GM12892 (cell line): ENCODE measurements at places on chromosomes 1 and 21.

DNA sequence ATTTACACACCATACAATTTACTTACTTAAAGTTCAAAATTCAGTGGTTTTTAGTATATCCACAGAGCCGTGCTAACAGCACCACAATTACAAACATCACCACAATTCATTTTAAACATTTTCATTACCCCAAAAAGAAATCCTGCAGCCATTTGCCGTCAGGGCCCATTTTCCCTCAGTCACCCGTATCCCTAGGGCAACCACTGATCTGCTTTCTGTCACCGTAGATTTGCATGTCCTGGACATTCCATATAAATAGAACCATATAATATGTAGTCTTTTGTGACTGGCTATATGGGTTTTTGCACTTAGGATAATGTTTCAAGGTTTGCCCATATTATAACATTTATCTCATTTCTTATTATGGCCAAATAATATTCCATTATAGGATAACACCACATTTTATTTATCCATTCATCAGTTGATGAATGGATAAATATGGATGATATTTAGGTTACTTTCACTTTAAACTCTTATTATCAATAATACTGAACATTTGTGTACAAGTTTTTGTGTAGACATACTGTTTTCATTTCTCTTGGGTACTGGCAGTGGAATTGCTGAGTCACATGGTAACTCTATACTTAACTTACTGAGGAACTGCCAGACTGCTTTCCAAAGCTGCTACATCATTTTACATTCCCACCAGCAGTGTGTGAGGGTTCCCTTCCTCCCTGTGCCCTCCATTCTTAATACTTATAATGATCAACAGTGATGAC lies 68.9 kb downstream of the ST3GAL3 start:
- DNase-seq: no peak

- no peak for DNase-seq
These were observed 16.1 kb downstream of the SMYD2 start for GRCh38 chr1:214296860-214297745.

GRCh38 chr1:174391716-174392115 lies 56.0 kb upstream of the GPR52 start:
- no peak for DNase-seq

DNA sequence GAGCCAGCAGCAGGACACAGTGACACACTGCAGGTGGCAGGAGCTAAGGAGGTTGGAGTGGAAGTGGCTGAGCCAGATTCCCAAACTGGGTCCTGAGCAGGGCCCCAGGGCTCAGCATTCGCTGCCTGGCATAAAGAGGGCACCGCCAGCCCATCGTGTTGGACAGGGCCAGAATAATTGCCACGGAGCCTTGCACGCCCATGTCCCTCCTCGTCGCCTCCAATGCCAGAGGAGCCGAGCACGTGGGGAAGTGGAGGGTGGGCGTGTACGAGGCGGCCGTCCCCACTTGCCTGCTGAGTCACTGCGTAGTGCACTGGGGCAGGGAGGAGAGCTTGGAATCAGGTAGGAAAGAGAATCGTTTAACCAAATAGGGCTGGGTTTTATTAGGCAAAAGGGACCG lies 26.1 kb upstream of the LRRC47 start:
- no peak for DNase-seq

DNA sequence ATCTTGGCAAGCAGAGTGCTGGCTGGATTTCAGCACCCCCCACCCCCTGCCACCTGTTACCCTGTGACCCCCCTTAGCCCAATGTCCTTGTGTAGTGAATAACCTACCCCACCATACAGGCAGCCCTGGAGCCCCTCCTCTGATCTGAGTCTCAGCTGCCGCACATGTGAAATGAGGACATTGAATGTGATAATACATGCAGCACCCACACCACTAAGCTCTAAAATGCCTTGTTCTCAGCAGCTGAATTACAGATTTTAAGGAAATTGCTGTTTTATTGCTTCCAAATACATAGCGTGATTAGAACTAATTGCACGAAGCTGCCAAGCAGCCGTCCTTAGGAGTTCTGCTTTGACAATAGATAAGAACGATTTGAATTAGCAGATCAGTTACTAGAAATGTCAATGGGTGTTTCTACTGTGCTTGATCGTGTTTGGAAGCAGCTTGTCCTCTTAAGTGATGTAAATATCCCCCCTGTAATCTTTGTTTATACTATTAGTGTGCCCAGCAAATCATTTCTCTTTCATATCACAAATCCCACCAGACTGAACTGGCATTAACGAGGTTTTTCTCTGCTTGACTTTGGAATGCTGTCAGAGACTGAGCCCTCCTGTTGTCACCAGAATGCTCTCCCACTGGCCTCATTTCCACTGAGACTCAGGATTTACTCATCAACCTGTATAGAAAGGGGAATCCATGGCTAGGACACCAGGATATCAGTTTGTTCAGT lies 4.9 kb downstream of the SLAMF8 start:
- DNase-seq: no peak

DNA sequence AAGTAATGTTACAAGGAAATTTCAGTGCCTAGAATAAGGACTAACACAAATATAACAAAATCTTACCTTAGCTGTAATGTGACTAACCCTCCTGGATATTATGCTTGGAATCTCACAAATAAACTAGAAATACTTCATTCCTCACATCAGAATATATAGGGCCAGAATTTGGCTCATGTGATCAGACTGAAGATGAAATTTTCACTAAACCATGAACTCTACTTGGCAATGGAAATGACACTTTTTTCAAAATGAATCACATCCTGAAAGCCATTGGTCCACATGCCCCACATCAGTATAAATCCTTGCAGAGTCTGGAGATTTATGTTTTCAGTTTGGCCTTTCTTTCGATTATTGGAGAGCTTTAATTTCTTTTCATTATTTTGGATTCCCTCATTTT lies 227.8 kb downstream of the NRIP1 start:
- no peak for DNase-seq

- DNase-seq: no peak
These were observed 386.6 kb downstream of the MATN1 start for GRCh38 chr1:30336550-30337323.

DNA sequence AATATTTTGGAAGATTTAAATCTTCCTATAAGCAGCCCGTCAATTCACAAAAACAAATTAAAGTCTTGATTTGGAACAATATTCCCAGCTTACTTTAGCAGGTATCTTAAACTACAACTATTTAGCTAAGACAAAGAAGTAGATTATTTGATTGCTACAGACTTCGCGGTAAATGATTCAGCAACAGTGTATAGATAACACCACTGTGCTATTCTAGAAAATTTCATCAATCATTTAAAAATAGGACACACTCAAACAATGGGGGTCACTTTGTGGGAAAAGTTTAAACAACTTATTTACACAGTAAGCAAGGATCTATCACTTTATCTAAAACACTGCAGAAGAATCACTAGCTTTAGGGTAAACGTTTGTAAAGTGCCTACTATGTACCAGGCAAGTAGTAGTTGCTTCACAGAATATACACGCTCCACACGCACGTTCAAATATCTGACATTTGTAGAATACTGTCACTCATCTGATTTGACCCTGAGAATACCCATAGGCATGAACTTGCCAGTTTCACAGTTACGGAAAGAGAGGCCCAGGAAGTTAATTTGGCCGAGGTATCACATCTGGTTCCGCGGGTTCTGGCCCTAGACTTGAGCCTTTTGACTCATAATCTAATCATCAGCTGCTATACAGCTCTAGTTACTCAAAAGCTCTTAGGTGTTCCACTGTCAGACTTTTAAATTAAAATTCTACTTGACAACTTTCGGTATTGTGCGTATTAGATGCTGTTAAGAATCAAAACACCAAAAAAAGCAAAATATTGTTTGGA lies 876 bp downstream of the DENND2C start:
- no peak for DNase-seq

GRCh38 chr21:44390886-44391285 lies 37.5 kb downstream of the TRPM2 start:
- no peak for DNase-seq

DNA sequence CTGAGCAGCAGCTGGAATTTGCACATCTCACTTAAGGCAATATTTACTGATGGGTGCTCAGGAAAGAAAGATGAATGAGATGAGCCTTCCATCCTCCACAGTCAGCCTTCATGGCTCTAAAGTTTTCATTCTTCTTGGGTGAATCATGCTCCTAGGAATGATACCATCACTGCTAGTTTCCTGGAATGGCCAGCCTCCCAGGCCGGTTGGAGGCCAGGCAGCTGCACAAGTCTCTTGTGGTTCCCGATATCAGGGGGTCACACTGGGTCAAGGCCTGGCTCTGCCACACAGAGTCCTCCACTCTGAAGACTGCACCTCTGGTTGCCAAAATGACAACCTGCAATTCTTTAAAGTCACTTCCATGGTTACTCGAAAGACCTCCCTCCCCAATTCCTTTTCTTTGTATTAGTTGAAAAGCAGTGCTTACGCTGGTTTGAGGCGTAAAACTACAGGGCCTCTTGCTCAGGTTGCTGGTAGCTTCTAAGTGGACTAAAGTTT lies 46.2 kb upstream of the PALMD start:
- DNase-seq: no peak

DNA sequence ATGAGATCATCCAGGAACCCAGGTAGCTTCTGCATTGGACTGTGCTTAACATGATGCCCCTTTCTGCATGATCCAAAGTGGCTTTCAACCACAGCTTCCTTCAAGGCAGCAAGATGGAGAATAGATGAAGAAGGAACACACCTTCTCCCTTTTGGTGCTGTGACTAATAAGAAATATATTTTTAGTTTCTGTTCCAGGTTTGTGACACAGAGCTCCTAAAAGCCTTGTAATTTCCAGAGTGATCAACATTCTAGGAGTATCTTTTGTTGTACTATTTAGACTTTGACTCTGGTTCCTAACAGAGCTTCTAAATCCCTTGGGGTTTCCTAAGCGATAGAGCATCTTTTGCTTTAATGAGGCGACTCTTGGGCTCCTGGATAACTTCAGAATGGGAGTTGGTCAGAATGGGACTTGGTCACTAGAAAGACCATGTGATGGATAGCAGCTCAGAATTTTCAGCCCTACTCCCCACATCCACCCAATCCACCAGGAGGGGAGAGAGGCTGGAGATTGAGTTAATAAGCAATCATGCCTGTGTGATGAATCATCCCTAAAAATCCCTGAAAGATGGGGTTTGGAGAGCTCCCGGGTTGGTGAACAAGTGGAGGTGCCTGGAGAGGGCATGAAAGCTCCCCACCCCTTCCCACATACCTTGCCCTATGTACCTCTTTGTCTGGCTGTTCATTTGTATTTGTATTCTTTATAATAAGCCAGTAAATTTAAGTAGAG lies 134.8 kb downstream of the FGGY start:
- no peak for DNase-seq

DNA sequence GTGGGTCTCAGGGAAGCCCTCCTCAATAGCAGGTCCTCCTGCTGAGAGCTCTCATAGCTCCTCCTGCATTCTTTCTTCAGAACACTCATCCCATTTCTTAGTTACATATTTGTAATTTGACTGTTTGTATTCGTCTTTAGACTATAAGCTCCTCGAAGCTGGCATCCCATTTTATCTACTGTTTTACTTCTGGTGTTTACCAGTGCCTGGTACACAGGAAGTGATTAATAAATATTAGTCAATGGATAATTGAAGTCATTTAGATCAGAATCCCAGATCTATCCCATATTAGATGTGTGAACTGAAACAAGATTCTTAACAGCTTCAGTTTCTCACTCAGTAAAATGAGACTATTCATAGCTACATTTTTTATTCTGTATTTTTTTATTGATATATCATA lies 88.7 kb downstream of the PLPP3 start:
- DNase-seq: no peak

- no peak for DNase-seq
These were observed 32.1 kb upstream of the DDAH1 start for GRCh38 chr1:85496941-85497582.

- no peak for DNase-seq
These were observed 29.5 kb downstream of the TGFB2 start for GRCh38 chr1:218374401-218375353.

GRCh38 chr1:114696810-114697209 lies 1.5 kb upstream of the AMPD1 start:
- DNase-seq: no peak

- no peak for DNase-seq
These were observed 74.2 kb downstream of the SIM2 start for GRCh38 chr21:36773117-36773516.

GRCh38 chr21:46157396-46157986 lies 2.1 kb upstream of the FTCD start:
- DNase-seq: no peak

DNA sequence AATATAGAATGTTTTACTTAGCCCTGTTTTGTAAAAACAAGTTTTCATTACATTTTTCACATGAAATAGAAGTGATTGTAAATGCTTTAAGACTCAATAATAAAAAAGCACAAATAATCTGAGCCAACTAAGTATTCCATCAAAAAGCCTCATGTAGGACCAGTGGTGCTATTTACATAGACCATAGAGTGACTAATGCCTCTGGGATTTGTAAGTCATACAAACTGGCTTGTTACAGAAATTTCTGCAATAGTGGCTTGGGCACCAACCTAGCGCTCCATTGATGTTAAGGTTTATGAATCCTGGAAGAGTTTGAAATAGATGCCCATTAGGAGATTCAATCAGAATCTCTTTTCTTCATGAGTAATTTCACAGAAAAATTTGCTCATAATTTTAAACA lies 31.9 kb downstream of the ZMYM1 start:
- no peak for DNase-seq

DNA sequence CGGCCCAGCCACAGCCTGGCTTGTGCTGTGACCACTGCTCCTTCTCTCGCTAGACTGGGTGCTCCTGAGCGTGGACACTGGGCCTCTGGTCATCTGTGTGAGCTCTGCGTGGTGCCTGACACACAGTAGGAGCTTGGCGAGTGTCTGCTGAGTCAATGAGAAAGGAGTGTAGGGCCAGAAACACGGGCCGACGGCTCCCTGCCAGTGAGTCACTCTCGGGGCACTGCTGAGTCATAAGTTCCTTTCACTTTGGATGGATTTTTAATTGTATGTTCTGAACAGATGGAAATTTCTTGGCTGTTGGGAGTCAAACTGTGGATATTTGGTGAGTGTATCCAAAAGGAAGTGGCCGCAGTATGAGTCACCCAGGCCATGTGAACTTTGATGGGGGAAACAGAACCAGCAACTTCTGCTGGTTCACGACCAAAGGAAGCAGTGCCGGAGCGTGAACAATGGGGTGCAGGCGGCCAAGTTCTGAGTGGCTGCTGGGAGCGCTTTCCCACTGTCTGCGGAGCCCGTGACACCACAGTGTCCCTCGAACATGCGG lies 41.0 kb upstream of the COL18A1 start:
- DNase-seq: peak; percentile 62

DNA sequence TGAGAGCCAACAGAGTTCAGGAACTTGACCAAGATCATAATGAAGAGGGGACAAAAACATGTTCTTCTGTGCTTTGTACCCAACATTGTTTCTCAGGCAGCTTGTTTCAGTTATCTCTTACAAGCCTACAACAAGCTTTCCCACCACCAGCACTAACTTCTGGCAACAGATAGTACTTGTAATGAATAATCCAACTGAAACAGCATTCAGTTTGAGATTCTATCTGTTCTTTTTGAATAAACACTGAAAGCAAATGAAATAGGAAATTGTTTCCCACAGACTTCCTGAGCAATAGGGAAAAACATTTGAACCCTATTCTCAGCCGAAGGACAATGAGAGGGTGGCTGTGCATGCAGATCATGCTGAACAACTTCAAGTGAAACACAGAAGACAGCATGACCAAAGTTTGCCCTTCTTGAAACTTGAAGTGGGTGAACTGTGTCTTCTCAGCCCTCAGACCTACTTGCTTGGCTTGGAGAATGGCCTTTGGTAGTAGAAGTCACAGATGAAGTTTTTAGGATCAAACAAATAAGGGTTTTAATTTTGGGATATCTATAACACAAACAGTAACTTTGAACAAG lies 11.2 kb upstream of the HOOK1 start:
- DNase-seq: no peak

GRCh38 chr1:94314222-94314858 lies 77.0 kb upstream of the ARHGAP29 start:
- no peak for DNase-seq
